NCI-H524 (cell line): ENCODE measurements at places on chromosomes 7 and 10.

DNA sequence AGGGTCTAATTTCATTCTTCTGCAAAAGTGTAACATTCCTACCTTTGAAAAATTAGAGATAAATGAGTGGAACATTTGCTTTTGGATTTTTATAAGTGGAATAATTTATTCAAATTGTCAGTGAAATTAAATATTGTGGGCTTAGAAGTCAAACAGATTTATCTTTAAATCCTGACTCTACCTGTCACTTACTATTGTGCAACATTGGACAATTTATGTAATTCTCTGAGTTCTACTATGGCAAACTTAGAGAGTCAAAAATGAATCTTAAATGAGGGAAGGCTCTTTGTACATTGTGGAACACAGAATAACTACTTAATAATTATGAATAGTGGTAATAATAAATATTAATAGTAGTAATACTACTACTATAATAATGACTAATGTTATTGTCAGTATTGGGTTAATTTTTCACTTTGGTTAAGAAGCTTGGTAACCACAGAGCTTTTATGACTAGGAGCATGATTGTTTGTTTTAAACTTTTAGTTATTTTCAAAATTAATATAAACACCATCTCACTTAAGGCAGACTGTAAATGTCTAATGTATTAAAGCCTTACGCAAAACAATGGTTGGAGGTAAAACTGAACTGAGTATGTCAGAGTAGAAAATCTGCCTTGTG, 70.0 kb downstream of the PRKG1 start:
- no peak for DNase-seq

DNA sequence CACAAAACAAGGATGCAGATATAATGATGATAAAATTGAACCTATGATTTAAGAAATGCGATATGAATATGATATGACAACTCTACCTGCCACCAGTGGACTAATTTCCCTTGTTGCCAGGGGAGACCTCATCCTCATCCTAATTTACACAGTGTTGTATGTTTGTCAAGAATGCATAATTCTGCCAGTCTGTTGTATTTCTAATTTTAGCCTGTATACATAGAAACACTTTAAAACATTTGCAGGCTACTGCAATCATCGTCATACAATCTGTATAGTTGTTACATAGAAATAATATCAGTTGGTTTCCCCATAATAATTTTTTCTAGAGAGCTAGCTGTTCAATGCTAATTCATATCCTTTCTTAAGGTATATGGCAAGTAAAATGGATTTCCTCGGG, 274.2 kb downstream of the DPP6 start:
- DNase-seq = no peak

GRCh38 chr10:84715911-84716310, 387.5 kb downstream of the CCSER2 start:
- peak; percentile 22 for DNase-seq

DNA sequence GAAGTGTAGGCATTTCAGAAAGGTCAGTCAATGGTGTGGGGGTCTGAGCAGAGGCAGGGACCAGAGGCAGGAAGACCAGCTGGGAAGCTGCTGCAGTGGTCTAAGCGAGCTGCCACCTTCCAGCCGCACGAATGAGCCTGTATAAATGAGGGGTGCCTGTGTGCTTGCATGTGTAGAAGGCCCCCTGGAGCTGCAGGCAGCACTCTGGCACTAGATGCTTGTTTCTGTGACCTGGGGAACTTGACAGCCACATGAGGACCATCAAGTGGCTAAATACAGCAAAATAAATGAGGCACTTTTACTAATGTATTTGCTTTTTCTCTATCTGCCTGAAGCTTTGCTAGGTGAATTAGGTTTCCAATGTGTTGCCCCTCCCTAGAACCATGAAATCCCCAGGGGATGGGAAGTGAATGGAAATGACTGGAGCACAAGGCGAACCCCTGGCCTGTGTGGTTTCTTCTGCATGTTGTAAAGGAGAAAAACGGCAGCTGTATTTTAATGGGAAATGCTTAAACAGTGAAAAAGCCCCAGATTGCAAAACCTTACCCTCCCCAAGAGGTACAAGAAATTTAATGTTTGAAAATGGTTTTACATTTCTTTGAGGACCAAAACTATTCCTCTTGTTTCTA, 57.7 kb downstream of the PYROXD2 start:
- no peak for DNase-seq

DNA sequence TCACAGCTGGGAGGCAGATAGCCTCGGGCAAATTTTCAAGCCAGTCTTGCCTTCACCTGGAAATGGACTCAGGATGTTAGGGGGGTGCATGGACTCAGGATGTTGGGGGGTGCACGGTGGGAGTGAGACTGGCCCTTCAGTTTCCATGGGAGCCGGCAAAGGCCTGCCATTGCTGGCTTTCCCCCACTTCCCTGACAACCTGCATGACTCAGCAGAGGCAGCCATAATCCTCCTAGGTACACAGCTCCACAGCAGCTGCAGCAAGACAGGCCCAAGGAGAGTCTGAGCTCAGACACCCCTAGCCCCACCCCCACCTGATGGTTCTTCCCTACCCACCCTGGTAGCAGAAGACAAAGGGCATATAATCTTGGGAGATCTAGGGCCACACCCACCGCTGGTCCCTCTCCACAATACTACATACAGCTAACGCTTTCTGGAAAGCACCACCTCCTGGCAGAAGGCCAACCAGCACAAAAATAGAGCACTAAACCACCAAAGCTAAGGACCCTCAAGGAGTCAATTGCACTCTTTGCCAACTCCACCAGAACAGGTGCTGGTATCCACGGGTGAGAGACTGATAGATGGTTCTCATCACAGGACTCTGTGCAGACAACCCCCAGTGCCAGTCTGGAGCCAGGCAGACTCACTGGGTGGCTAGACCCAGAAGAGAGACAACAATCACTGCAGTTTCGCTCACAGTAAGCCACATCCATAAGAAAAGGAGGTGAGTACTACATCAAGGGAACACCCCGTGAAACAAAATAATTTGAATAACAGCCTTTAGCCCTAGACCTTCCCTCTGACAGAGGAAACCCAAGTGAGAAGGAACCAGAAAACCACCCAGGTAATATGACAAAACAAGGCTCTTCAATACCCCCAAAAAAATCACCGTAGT, 18.3 kb downstream of the C7orf25 start:
- DNase-seq = peak; percentile 30

DNA sequence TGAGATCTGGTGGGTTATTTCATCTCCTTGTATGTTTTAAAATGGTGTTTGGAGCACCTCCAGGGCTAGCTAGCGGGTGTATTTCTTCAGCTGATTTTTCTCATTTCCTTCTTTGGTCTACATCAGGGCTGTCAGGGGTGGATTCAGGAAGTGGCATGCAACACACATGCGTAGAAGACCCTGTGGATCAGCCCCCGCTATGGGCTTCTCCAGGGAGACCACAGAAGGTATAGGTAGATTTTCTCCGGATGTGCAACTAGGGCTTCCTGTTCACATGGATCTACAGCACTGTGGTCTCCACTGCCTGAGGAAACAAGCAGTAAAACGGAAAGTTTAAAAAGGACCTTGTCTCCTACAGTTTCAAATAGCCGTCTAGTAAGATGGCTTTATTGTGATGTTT, 10.4 kb downstream of the NUB1 start:
- no peak for DNase-seq

DNA sequence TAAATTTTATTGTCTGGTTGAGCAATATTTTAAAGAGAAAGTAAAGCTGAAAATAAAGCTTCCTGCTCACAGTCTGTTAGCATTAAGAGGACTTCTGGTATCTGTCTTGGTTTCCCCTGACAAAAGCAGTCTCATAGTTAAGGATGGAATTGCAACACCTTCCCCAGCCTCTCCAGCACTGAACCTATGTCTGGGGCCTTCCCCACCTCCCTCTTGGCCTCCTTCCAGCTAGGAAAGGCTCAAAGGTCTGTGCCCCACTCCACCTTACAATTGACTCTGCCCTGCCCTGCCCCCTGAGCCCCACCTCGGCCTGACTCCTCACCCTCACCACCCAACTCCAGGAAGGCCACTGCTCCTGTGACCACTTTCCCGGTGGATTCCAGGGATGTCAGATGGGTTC, 33.2 kb downstream of the COL17A1 start:
- DNase-seq = no peak

- DNase-seq = no peak
Observed at GRCh38 chr10:20288060-20288459, 471.8 kb downstream of the PLXDC2 start.

DNA sequence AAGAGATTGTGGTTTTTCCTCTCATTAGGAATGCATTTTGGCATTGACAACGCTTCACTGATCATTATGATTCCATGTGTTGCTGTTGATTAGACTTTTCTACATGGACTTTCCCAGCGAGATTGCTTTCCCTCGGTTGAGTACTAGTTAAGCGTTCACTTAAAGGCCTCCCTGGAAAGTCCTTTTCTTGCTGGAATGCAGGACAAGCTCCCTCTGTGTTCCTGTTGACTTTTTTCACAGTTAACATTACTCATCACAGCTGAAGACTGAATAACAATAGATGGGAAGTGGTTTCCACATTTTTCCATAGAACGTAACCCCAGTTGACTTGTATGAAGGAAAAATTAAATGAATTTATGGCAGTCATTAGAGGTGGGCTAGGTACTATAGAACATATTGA, 2.6 kb upstream of the CAV1 start:
- no peak for DNase-seq

- DNase-seq = no peak
Observed at GRCh38 chr10:23051855-23052331, 43.5 kb upstream of the MSRB2 start.

DNA sequence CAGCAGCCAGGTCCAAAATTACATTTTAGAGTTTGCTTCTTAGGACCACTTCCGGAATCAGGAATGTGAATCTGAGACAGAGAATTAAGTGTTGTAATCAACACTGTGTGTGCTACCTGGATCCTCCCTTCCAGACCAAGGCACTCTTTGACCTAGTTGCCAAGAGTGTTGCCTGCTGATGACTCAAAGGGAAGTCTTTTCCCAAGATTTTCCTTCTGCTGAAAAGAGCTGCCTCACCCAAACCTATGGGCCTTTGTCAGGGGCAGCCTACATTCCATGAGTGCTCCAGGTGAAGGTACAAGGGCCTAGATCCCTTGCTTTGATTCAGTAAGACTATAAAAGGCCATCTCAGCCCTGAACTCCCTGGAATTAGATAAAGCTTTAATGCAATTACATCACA, 712.5 kb upstream of the ANKRD30A start:
- DNase-seq = no peak

DNA sequence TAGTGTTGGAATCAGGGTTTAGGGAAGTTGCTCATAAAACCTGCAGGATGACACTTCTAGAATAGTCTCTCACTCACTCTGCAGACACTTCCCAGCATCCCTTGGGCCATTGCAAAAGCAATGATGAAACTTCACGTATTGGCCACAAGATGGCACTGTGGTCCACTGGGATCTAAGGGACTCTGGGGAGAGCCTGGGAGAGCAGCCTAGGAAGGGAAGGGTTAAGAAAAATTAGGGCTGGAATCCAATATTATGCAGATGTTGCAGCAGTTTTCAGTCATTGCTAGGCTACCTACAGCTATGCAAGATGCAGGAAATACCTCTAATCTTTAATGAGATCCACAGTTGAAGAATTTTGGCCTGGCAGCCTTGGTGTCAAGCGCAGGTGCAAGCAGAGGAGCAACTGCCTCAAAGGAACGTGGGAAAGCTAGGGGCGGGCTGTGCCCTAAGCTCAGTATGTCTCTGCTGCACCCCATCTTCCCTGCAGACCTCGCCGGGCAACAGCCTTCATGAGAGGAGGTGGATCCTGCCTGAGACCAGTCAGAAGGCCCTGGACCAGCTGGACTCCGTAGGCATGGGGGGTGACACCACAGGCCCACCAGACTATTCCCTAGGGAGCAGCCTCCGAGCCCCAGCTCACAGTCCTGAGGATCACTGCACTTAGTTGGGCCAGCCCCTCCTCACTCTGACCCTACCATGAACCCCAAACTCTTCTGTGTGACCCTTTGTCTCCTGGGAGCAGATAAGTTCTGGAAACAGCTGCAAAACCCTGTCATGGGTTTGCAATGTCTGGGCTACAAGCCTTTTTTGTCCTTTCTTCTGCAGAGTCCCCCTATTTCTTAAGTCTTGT, 127.9 kb upstream of the PRSS58 start:
- peak; percentile 57 for DNase-seq

DNA sequence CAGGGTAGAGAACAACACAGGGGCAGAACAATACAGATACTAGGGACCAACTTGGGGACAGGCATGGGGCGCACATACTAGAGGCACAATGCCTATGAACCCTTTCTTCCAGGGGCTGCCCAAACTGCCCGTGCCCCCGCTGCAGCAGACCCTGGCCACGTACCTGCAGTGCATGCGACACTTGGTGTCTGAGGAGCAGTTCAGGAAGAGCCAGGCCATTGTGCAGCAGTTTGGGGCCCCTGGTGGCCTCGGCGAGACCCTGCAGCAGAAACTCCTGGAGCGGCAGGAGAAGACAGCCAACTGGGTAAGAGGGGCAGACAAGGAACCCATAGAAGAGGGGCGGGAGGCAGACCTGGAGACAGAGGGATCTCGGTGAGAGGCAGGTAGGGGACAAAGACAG, 5.8 kb downstream of the CHAT start:
- no peak for DNase-seq

DNA sequence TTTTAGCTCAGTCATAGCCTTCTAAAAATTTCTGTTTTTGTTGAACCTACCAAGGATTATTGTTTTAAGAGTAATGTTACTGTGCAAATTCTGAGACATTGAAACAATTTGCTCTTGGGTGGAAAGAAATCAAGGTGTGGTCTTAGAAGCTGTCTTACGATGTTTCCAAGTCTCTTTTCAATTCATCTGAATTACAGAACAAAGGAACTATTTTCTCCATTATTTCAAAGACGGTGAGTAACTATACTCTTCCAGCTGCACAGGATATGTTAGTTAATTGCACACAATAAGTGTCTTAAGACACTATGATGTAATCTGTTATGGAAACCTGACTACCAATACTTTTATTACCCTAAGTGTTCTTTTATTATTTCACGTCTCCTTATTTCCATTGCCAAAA, 106.8 kb upstream of the POM121L12 start:
- no peak for DNase-seq

GRCh38 chr7:80794631-80795573, 123.9 kb downstream of the SEMA3C start:
- no peak for DNase-seq

DNA sequence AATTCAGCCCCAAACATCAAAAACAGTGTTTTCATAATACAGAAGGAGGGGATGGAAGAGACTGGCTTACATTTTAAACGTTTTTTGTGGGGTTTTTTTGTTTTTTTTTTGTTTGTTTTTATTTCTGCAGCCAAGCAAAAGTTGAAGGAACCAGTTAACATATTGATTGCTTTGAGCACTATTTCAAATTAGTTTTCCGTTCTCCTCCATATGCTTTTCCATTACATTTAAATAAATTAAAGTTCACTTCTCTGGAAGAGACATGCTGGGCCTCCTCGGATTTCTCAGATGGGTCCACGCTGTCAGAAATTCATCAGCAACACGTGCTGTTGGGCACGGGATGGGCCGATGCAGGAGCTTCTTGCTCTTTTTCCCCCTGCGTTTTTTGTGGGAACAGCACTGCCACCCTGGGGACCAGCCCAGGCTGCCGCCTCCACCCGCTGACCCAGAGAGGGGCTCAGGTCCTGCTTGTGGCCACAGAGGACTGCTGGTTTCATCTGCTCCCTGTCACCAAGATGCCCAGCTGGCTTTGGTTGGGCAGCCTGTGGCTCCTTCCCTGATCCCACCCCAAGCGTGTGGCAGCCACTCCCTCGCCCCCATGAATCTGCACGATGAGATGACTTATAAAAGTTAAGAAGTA, 67.7 kb upstream of the CHST15 start:
- no peak for DNase-seq

GRCh38 chr7:10643545-10643944, 330.1 kb upstream of the PHF14 start:
- DNase-seq = no peak
